ENCODE measurements at places on chromosomes 12 and 14.
A peak's percentile ranks its signal among the peaks of the same experiment; 100 is the strongest.

DNA sequence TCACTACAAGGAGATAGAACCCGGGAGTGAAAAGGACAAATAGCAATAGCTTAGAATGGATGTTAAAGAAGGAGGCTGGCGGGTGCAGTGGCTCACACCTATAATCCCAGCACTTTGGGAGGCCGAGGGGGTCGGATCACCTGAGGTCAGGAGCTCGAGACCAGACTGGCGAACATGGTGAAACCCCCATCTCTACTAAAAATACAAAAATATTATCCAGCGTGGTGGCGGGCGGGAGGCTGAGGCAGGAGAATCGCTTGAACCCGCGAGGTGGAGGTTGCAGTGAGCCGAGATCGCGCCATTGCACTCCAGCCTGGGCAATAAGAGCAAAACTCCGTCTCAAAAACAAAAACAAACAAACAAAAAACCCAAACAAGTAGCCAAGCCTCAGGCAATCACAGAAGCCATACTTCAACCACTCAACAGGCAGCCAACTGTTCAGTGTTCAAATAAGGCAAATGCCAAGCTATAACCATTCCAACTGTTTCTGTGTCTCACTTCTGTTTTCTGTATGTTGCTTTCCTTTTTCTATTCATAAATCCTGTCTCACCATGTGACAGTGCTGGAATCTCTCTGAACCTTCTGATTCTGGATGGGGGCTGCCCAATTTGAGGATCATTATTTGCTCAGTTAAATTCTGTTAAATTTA lies 3.9 kb upstream of the SPTLC2 start:
- DNase-seq, result no peak

- DNase-seq, result no peak
These were observed 338.5 kb downstream of the FSCB start for GRCh38 chr14:44168566-44168965.

GRCh38 chr12:108649669-108650068 lies 16.0 kb upstream of the SELPLG start:
- DNase-seq, result peak; percentile 71

DNA sequence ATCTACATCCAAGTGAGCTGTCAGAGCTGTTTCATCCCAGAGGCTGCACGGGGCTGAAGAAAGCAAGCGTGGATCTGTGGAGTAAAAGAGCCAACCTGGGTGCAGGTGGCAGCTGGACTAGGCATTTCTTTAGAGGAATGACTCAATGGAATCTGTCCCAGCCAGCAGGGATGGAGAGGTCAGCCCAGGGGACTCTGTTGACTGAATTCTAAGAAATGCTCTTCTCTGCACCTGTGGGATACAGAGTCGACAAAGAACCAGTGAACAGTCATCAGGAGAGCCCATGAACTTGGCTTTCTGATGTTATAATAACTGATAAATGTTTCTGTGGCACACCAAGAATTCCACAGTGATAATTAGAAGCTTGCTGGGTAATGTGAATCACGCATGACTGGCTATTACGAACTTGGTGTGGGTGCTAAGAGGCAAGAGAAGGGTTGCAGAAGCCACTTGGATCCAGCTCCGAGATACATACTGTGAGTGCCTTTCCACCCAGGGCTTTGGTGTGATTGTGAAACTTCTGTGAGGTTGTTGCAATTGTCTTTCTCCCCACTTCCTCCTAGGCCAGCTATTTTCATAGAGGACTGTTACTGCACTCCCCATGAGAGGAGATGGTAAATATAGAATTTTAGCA lies 16.2 kb downstream of the PYGL start:
- DNase-seq, result peak; percentile 20

DNA sequence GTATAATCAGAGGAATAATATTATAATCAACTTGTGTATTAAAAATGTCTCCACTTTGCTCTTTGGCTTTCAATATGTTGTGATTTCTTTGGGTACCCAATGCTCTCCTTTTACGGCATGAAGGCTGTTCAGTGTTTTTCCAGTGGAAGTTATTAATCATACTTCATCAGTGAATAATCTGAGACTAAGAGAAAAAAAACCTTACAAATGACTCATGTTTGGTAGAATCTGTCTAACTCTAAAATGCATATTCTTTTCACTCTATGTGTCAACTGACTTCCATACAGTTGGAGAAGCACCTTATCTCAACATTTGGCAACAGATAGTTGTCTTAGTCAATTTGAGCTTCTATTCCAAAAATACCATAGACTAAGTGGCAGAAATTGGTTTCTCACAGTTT lies 82.2 kb downstream of the PTPRO start:
- DNase-seq, result peak; percentile 18

DNA sequence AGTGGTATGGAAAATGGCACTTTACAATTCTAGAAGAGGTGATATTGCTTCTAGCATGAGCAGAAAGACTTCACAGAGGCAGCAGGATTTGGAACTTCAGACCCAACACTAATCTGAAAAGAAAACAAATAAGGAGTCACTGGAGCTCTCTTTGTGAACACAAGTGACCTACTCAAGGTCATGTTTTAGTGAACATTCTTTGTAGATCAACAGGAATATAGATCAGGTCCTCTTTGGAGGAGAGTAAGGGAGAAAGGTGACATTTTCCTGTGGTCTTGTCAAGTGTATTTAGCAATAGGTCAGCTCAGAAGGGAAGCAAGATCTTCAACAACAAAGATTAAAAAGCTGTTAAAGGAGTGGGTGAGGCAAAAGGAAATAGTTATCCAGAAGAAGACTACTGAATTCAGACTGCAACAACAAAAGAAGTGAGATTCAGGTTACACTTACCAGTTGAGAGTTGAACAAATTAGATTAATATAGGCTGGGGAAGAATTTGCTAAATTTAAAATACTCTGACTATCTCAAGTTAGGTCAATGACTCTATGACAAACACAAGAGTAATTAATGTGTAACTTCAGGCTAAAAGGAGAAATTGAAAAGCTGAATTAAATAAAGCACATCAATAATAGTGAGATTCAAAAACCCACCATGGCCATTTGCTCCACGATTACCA lies 528.2 kb downstream of the RPS29 start:
- DNase-seq, result no peak

DNA sequence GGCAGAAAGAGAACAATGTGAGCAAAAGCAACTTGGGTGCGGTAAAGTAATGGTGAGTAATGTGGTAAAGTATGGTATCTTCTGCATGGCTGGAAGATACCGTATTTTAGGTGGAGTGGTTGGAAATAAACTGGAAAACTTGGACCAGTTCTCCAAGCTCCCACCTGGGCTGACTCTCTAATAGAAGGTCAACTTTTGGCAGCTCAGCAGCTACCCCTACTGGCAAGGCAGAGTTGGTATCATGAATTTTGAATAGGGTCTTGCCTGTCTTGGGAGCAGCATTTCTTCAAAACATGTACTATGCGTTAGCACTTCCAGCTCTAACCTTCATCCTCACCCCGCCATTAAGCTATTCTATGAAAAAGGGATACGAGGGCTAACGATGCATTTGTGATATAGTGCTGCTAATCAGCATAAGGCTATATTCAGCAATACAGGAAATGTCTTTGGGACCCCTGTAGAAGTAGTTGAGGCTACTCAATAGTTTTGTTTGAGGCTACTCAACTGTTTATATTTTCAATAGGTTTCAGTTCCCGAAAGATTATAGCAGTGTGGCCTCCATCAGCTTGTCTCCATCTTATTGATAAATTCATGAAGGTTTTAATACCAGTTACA lies 276.3 kb upstream of the FAR2 start:
- peak; percentile 33 for DNase-seq

DNA sequence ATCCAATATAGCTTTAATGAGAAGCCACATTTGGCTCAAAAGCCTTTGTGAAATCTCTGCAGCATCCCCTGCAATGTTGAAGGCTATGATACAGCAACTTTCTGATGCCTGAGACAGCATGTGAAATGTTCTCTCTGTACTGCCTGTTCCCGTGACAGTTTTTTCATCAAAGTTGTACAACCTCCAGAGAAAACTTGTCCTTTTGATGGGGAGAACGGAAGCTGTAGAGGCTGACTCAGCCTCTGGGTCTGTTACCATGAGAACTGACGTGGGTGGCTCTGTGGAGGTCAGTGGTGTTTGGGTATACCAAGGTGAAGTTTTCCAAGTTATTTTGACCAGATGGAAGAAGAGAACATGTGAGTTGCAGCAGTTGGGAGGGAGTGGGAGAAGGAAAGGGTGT lies 17.0 kb downstream of the SLC4A8 start:
- no peak for DNase-seq

- DNase-seq, result no peak
These were observed 20.2 kb upstream of the AEBP2 start for GRCh38 chr12:19419086-19419485.

DNA sequence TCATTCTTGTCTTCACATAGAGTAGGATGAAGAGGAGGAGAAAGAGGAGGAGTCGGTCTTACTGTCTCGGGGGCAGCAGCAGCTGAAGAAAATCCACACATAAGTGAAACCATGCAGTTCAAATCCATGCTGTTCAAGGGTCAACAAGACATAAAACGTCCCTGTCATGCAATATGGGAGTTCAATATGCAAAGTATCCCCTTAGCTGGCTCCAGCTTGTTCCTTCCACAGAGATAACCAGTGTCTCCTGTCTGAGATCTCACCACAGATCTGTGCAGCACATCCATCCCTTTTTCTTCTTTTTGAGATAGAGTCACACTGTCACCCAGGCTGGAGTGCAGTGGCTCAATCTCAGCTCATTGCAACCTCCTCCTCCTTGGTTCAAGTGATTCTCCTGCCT lies 357.5 kb downstream of the GALC start:
- DNase-seq, result no peak

DNA sequence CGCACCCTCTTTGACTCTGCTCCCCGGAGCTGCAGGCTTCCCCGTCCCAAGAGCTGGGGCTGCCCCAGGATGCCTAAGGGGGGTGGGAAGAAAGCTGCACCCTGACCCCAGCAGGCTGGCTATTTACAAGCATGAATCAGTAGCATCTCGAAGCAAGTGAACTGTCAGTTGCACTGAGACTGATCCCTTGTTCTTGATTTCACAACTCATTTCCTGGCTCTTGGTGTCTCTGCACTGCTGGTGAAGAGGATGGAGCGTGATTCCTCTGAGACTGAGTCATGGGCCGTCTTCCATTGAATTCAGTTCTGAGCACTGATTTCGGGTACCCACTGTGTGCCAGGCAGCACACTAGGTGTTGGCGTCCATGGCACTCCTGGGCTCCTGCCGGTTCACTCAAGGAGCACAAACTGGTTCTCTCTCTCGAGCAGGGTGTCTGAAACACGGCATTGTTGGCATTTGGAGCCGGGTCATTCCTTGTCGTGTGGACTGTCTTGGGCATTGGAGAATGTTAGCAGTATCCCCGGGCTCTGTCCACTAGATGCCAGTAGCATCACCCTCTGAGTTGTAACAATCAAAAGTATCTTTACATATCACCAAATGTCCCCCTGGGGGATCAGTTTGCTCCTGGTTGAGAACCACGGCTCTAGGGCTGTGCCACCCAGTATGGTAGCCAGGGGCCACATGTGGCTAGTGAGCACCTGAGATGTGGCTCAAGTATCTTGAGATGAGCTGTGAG lies 86.9 kb downstream of the RIN3 start:
- DNase-seq, result peak; percentile 45

- no peak for DNase-seq
These were observed 92.7 kb downstream of the MED13L start for GRCh38 chr12:116184763-116185162.

GRCh38 chr14:25406818-25407217 lies 356.9 kb upstream of the STXBP6 start:
- peak; percentile 2 for DNase-seq

DNA sequence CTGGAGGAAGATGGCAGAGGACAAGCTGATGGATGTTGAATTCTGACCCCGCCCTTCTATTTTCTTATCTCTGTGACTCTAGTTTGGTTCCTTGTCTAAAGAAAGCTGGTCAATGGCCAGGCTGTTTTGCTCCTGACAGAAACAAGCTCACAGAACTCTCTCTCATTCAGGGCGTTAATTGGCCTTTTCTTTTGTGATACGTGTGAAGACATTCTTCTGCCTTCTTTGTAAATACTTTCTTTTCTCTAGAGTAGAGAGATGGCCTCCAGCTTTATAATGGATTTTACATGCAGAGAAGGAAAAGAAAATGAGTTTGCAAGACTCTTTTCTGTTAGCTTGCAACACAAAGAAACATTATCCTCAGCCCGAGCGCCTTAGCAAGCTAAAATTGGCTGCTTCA lies 492.2 kb upstream of the CCDC196 start:
- no peak for DNase-seq

DNA sequence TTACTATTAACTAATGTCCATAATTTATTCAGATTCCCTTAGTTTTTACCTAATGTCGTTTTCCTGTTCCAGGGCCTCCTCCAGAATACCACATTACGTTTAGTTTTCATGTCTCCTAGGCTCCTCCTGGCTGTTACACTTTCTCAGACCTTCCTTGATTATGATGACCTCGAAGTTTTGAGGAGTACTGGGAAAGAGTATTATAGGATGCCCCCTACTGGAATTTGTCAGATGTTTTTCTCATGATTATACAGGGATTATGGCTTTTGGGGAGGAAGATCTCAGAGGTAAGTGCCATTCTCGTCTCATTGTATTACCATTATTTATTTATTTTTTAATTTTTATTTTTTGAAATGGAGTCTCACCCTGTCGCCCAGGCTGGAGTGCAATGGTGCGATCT lies 17.7 kb upstream of the C1S start:
- DNase-seq, result peak; percentile 5

GRCh38 chr14:87131879-87132278 lies 861.1 kb downstream of the GALC start:
- no peak for DNase-seq

DNA sequence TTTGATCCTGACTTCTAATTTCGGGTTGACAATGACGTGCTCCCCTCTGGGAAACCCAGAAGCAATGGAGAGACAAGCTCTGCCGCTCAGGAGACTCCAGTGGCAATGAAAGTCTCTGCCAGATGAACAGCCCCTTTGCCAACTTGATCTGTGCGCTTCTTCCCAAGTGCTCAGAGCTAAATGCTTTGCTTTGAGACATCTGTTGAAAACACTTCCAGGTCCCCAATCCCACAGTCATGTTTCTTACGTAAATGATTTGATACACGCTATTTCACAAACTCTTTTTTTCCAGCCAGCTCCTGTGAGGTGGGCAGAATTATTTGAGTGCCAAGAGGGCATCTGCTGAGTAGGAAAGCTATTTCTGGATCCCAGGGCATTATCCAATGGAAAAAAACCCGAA lies 147.6 kb downstream of the RIMBP2 start:
- DNase-seq, result no peak

- no peak for DNase-seq
These were observed 434.0 kb upstream of the SYT1 start for GRCh38 chr12:78430551-78430950.

- DNase-seq, result no peak
These were observed 311.6 kb upstream of the DIO3 start for GRCh38 chr14:101249676-101250036.

DNA sequence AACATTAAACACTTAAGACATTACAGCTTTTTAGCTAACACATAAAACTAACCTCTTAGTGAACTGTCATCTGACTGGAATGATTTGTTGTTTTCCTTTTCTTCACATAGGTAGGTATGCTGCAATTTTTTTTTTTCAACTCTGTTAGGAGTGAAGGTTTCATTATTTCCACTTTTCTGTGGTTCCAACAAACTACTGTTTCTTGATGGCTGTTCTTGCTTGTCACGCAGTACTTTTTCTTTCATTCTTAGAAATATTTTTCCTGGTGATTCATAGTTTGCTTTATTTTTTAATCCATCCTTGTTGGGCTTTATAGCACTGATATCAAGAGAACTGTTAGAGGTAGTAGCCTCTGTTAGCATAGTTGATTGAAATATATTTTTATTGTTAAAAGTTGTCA lies 6.3 kb downstream of the MIS18BP1 start:
- no peak for DNase-seq

- DNase-seq, result no peak
These were observed 6.2 kb upstream of the OAS1 start for GRCh38 chr12:112900298-112901145.

GRCh38 chr14:64828071-64828470 lies 51.6 kb downstream of the SPTB start:
- no peak for DNase-seq
